ENCODE measurements at places on chromosomes 5 and 9.

- DNase-seq = no peak
Observed at GRCh38 chr5:122516432-122516743, 204.4 kb downstream of the SNCAIP start.

GRCh38 chr5:154648706-154649105 lies 106.5 kb upstream of the LARP1 start:
- no peak for DNase-seq

DNA sequence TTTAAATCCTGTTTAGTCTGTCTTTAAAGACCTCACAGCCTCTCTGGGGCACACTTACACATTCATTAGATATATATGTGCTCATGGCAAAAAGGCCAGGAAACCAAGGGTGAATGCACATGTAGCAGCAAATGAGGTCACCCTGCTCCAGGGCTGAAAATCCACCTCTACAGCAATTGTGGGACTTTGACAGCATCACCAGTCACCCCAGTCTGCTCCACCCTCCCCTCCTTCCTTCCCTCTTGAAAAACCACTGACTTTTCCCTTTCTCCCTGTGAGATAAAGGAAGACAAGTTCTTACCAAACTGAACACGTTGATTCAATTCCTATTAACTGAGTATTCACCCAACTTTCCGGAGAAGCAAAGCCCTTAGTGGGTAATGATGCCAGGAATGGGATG lies 15.2 kb upstream of the SH3RF2 start:
- no peak for DNase-seq

DNA sequence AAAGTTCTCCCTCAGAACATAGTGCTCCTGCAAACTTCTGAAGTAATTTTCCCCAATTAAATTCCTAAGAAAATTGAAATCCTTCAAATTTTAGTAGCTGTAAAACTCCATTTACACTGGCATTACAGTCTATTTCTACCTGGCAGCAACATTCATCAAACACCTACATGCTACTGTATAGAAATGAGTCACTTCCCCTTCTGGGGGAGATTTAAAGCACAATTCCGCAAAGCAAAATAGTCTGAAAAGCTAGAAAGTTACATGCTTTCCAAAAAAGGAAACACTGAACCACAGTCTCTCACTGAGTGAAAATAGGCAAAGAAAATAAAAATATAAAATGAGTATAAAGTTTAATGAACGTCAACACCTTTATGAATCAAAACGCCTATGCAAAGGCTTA lies 43.3 kb downstream of the MCTP1 start:
- DNase-seq = no peak

DNA sequence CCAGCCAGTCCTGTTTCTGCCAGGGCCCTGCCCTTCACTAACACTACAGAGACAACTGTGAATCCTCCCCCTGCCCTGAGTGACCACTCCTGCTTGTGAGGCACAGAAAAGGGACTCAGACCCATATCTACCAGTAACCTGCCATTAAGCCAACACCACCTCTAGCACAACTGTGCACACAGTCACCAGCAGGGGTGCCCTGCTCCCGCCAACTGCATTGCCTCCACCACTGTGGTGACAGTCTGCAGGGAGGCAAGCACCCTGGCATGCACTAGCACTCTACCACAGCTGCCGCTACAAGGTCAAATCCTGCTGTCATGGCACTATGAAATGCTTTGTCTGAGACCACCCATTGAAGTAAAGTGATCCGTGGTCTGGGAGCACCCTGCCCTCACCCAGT lies 1028.5 kb upstream of the CDH9 start:
- no peak for DNase-seq

GRCh38 chr5:153880106-153880505 lies 158.6 kb downstream of the FAM114A2 start:
- DNase-seq = no peak

DNA sequence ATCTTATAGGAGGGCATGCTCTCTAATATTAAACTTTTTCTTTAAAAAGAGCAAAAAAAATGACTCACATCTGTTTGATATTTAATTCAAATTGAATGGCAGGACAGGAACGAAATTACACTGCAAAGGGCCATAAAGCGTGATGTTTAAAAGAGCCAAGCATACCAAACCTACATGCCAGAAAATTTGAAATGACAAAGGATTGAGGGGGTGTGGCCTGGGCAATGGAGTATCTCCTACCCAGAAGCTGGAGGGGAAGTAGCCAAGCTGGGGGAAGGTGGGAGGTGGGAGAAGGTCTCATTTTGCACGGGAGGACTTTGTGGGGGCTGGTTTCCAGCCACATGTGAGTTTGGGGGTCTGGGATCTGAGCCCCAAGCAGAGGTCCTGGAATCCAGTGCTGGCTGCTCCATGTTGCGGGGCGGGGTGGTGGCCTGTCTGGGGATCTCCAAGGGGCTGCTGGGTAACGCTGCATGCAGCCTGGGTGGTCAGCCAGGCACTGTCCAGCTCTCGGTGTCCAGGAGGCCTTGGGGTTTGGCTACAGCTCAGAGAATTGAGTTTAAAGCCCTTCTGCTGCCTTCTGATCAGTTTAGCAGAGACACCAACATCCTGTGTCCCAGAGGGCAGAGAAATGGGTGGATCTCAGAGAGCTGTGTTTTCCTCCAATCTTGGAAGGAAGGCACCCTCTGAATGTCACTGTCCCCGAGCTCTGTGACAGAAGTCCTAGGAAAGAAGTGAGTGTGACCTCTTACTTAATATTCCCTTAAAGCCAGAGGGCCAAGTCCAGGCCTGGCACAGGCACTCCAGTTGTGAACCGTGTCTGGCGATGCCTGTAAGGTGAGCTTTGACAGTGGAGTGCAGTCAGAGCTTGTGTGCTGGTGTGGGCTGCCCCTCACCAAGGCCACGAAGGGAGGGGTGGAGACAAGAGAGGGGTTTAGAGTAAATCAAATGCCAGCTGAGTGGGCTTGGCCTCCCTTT lies 7.6 kb downstream of the DCANP1 start:
- DNase-seq = no peak

DNA sequence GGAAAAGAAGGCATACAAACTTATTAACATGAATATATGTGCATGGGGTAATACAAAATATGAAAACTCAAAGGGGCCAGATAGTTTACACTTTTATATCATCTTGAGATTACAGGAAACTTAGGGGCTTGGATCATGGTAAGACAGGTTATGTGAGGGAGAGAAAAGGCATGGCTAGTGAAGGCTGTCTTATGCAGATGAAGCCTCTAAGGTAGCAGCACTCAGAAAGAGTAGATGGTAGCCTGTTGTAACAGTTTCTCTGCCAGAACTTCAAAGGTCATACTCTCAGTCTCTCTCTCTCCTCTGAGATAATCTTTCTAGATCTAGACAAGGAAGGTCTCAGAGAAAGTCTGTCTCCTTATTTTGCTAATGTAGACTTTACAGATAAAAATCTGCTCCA lies 57.2 kb upstream of the FGF10 start:
- DNase-seq = no peak
